ENCODE measurements at places on chromosomes 1 and 21.

DNA sequence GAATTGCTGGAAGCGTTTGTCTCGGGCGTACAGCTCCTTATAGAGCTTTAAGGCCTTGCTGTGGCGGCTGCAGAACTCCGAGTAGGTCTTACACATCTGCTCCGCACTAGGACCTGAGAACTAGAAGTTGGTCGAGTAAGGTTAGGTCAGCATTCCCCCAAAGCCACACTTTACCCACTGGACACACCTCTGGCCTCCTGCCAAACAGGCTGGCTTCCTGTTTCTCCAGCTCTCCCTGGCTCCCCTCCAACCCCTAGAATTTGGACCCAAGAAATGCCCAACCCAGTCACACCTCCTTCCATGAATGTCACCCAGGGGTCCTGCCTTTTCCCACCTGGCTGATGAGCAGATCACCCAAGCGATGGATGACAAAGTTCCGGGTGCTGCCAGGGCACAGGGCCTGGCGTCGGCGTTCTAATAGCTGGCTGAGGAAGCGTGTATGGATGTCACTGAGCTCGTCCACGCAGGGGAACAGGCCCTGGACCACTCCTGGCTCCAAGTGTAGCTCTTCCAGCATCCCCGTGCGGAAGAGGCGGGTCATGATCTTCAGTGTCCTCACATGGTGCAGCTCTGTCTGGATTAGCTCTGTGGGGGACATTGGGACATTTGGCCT lies 15.6 kb downstream of the ARHGEF2 start:
- DNase-seq = no peak

GRCh38 chr1:34781071-34781843 lies at the start of gene GJB3:
TSS of gene GJB3 (plus strand) at chr1:34781214. CDS start at chr1:34784763, 3,549 bp downstream.
- no peak for DNase-seq

- DNase-seq = no peak
Measured at GRCh38 chr1:184975208-184975870, 1.0 kb upstream of the NIBAN1 start.

DNA sequence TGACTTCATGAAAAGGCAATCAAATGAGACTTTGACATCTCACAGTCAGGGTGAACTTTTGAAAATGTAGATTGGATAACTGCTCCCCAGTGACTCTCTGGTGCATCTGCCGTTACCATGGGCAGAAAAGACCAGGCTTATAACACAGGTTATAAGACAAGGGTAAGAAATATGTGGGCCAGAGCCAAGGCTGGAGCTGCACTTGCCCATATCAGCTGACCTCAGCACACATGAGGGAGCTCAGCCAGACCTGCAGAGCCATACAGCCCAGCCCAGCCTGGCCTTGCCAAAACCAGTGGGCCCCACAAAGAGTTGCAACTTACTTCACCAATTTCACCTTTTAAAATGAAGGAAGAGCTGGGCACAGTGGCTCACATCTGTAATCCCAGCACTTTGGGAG lies 11.7 kb upstream of the RGS2 start:
- no peak for DNase-seq

GRCh38 chr1:154944401-154945159 lies 8.1 kb upstream of the PMVK start:
- DNase-seq = no peak

- peak; percentile 6 for DNase-seq
Measured at GRCh38 chr1:87588495-87588894, 259.8 kb downstream of the LMO4 start.

- DNase-seq = no peak
Measured at GRCh38 chr1:181704546-181704945, 221.2 kb downstream of the CACNA1E start.
